CD4-positive, alpha-beta T cell (primary cell): ENCODE measurements at places on chromosomes 16 and 17. TPM values are rescaled to one million over a fixed set of nuclear protein-coding genes. Genes with fewer than 3 reads are reported as not detected.

SLC6A2 gene
- not detected for total RNA-seq

SYT17 gene
- not detected for total RNA-seq

DPEP2 gene
- total RNA-seq: 43.5 TPM

CCL17 gene
- not detected for total RNA-seq

C1QTNF8 gene
- not detected for total RNA-seq

GABARAP gene
- total RNA-seq: 195 TPM

CDH8 gene
- not detected for total RNA-seq

NSMCE1 gene
- 31.9 TPM for total RNA-seq

DNA sequence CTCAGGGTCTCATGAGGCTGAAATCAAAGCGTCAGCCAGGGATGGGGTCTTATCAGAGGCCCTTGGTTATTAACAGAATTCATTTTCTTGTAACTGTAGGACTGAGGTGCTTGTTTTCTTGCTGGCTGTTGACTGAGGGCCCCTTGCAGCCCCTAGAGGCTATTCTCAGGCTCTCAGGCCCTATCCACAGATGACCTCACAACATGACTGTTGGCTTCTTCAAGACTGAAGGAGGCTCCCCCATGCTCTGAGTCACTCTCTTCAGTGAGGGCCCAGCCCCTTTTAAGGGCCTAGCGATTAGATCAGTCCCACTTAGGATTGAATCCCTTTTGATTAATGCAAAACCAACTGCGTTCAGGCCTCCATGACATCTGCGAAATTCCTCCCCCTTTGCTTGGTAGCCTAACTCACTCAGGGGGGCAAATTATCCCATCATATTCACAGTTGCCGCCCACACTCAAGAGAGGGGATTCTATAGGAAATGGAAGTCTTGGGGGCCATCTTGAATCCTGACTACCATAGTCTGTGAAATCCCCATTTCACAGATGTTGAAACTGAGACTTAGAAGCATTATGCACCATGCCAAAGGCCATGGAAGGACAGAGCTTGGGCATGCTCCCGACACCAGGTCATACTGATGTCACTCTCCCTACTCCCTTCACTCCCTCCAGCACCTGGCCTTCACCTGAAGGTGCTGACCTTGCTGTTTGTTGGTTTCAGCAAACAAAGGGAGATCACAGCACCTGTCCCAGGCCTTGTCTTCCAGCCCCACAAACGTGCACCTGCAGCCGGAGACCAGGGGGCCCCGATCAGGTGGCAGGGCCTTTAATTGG is 592.3 kb downstream of the MAF start:
- H3K36me3 ChIP-seq: no peaks in the 10 kb centered on the region
- no peaks in the 10 kb centered on the region for H3K27me3 ChIP-seq
- DNase-seq: no peak
- no peak overlapping the region for H3K27ac ChIP-seq
- H3K4me3 ChIP-seq: no peak overlapping the region

DNA sequence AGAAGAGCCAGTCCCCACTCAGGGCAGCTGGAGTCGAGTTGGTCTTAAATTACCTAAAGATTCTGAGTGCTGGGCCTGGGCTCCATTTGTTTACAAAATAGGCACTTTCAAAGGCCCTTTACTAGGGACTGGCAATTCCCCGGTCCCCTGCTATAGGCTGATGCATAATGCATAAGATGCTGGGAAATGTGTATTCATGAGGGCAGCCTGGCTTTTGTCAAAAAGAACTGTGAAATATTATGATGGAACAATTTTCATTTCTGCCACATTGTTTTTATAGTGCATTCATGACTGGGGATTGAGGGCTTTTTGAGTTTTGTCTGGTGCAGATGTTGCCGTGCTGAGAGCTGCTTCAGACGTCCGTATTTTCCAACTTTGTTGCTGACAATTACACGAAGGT is 617.0 kb upstream of the CDH5 start:
- H3K36me3 ChIP-seq: no peaks in the 10 kb centered on the region
- no peak for DNase-seq
- H3K27me3 ChIP-seq: no peaks in the 10 kb centered on the region
- H3K4me3 ChIP-seq: no peak overlapping the region
- H3K4me1 ChIP-seq: no peaks in the 10 kb centered on the region
- H3K27ac ChIP-seq: no peak overlapping the region

- H3K27me3 ChIP-seq: no peaks in the 10 kb centered on the region
- H3K4me1 ChIP-seq: no peaks in the 10 kb centered on the region
- no peak overlapping the region for H3K27ac ChIP-seq
- H3K36me3 ChIP-seq: no peaks in the 10 kb centered on the region
These were observed 100.5 kb upstream of the SHISA6 start for GRCh38 chr17:11140501-11140900.

DNA sequence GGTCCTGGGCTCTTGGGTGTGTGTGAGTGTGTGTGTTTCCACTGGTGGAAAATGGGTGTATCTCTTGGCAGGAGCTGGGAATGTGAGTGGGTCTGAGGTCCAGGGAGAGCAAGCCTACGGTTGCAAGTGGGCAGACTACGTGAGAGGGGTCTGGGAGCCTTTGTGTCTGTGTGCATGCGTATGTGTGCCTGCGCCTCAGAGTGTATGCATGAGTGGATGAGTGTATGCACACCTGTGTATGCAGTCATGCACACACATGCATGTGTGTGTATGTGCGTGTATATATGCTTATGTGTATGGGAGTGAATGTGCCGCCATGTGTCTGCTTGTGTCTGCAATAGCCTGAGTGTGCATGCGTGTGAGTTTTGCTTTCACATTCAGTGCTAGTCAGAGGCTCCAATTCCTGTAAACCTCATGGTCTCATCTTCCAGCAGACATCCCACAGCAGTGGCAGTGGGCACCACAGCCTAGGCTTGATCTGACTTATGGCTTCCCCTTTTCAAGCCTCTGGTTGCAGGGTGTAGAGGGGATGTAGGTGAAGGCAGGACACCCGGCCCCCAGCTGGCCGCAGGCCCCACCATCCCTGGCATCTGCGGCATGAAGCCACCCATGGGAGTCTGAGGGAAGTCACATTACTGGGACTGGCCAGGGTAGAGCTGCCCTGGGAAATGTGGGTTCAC is 19.7 kb upstream of the RMI2 start:
- no peaks in the 10 kb centered on the region for H3K27me3 ChIP-seq
- no peak for DNase-seq
- no peak overlapping the region for H3K4me3 ChIP-seq
- H3K36me3 ChIP-seq: no peaks in the 10 kb centered on the region

GRCh38 chr17:67474081-67474661 is 97.1 kb downstream of the PITPNC1 start:
- H3K27ac ChIP-seq: peak overlapping the region; percentile 73
- H3K27me3 ChIP-seq: no peaks in the 10 kb centered on the region
- H3K4me3 ChIP-seq: peak overlapping the region; percentile 35
- peaks cover 71% of the 10 kb centered on the region for H3K4me1 ChIP-seq
- DNase-seq: no peak

DNA sequence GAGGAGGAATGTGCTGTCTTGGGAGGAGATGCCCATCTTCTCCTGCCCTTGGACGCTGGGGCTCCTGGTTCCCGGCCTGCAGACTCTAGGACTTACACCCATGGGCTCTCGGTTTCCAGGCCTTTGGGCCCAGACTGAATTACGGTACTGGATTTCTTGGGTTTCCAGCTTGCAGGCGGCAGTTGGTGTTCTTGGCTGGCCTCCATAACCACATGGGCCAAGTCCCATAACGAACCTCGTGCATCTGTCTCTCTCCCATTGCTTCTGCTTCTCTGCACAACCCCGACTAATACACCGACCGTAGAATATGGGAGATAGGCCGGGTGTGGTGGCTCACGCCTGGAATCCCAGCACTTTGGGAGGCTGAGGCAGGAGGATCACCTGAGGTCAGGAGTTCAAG is 162.6 kb downstream of the SDK2 start:
- no peak for DNase-seq
- no peak overlapping the region for H3K27ac ChIP-seq
- no peaks in the 10 kb centered on the region for H3K27me3 ChIP-seq
- H3K36me3 ChIP-seq: no peaks in the 10 kb centered on the region

GRCh38 chr17:43024407-43025289 is at the start of gene RND2:
RND2 (plus strand) TSS chr17:43025231; CDS start chr17:43025348, 117 bp downstream.
- no peak within 1 kb of the TSS for H3K27ac ChIP-seq
- no peaks in the 10 kb centered on the region for H3K27me3 ChIP-seq
- no peaks in the 10 kb centered on the region for H3K36me3 ChIP-seq

GRCh38 chr17:56973520-56973919 is 4.4 kb upstream of the SCPEP1 start:
- H3K27ac ChIP-seq: no peak overlapping the region
- H3K4me1 ChIP-seq: peaks cover 10% of the 10 kb centered on the region
- H3K27me3 ChIP-seq: no peaks in the 10 kb centered on the region
- no peak for DNase-seq

- H3K4me3 ChIP-seq: no peak overlapping the region
- H3K4me1 ChIP-seq: peaks cover 4% of the 10 kb centered on the region
- no peaks in the 10 kb centered on the region for H3K36me3 ChIP-seq
- no peak overlapping the region for H3K27ac ChIP-seq
- no peak for DNase-seq
- H3K27me3 ChIP-seq: no peaks in the 10 kb centered on the region
These were observed 451.3 kb downstream of the PMP22 start for GRCh38 chr17:14813649-14814370.

DNA sequence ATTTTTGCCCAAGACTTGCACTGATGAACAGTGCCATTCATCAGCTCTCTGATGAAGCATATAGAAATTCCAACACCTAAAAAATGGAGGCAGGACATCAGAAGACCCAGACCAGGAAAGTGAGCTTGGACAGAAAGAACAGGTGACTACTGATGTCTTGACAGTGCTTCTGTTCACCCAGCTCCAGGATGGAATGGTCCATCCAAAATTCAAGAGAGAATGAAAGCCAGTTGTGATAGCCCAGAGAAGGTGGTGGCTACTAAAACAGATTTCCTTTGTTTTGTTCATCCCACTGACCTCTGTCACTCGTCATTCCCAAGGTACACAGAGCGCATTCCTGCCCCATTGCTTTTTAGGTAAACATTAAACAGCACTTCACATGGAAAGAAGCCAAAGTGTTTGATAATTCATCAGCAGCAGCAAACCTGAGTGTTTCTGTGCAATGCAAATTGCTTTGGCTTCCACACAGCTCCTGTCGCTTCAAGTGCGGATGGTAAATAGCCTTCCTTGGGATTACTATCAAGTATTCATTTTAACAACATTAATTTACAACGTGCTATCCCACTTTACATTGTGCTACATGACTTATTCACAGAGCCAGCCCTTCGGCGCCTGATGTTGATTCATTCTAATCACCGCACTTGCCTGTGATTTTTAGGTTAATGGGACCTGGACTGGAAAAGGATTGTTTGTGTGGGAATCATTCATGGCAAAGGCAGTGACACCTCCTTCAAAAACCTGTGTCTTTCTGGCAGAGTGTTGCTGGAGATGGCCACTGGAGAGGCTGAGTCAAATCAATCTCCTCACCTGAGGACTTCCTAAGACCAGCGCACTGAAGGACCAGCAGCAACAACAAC is 65.1 kb upstream of the TOX3 start:
- no peaks in the 10 kb centered on the region for H3K4me1 ChIP-seq
- no peak overlapping the region for H3K4me3 ChIP-seq
- no peak overlapping the region for H3K27ac ChIP-seq
- DNase-seq: no peak
- no peaks in the 10 kb centered on the region for H3K27me3 ChIP-seq

GRCh38 chr17:19249681-19250080 is 12.5 kb downstream of the EPN2 start:
- H3K4me1 ChIP-seq: no peaks in the 10 kb centered on the region
- H3K4me3 ChIP-seq: no peak overlapping the region
- no peaks in the 10 kb centered on the region for H3K36me3 ChIP-seq
- no peak for DNase-seq
- no peaks in the 10 kb centered on the region for H3K27me3 ChIP-seq
- no peak overlapping the region for H3K27ac ChIP-seq

GRCh38 chr17:78882540-78883088 is 20.4 kb downstream of the CEP295NL start:
- no peak overlapping the region for H3K4me3 ChIP-seq
- no peaks in the 10 kb centered on the region for H3K27me3 ChIP-seq
- H3K36me3 ChIP-seq: no peaks in the 10 kb centered on the region
